ENCODE measurements at places on chromosomes 7 and 10.

GRCh38 chr7:3029138-3029537 lies 14.5 kb downstream of the CARD11 start:
- DNase-seq = no peak

DNA sequence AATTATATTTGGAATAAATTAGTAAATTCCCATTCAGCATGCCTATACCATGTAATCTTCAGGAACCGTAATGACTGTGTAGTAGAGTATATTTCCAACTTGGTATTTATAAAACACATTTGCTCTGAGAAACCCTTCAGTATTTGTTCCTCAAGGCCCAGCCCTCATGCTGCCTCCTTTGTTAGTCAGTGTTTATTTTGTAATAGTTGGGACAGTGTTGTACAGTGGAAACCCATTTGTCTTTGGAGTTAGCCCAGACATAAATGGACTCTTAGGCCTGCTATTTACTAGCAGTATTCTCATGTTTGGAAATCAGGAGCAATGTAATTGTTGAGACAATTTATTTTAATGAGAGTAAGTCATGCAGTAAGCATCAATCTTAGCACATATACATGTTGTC lies 686.9 kb downstream of the AUTS2 start:
- no peak for DNase-seq

- no peak for DNase-seq
These were observed 110.3 kb downstream of the ZNF248 start for GRCh38 chr10:37747081-37747480.

DNA sequence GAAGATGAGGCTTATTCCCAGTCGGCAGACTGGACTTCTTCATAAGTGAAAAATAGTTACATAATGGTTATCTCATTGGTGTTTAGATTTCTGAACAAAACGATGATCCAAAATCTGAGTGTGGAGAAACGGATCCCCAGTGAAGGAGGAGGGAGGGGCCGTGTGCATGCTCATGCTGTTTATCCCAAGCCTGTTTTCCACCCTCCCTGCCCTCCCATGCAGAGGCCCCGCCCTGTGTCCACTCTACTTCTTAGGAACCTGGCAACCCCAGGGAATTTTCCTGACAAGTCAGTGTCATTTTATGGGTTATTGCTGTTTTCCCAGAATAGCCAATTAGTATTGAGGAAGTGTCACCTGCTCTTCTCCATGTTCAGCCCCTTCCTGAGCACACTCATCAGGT lies 174.0 kb downstream of the CELF2 start:
- no peak for DNase-seq

- no peak for DNase-seq
These were observed 442.8 kb upstream of the NPVF start for GRCh38 chr7:25671111-25671510.

GRCh38 chr7:21948887-21949540 lies 3.3 kb upstream of the CDCA7L start:
- DNase-seq = no peak

DNA sequence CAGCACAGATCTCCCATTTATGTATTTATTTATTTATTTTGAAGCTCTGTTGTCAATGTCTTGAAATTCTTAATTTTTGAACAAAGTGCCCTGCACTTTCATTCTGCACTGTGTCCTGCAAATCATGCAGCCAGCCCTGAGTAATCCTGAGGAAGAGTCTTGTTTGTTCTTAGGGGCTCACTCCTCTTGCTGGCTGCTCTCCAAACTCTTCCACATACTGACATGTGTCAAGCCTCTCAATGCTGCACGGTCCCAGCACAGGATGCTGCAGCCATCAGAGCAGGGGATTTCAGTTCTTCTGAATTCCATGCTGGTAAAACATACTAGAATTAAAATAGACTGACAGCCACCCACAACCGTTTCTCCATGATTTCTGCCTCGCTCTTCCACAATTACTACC lies 207.2 kb downstream of the PARD3 start:
- peak; percentile 21 for DNase-seq

GRCh38 chr10:104895541-104895940 lies 254.5 kb downstream of the SORCS3 start:
- DNase-seq = no peak

DNA sequence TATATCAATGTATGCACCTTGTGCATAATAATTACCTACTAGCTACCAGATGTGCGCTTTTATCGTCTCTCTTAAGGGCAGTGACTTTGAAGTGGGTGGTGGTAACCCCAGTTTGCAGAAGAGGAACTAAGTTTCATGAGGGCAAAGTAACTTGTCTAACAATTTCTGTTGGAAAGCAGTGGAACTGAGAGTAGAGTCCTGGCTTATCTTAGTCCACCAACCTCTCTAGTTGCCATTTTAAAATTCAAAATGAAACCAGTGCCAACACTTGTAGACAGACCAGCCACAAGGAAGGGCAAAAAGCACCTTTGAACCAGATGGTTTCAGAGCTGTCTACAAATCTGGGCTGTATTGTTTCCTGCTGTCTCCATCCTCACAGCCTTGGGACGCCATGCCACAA lies 32.0 kb upstream of the RBM20 start:
- no peak for DNase-seq

DNA sequence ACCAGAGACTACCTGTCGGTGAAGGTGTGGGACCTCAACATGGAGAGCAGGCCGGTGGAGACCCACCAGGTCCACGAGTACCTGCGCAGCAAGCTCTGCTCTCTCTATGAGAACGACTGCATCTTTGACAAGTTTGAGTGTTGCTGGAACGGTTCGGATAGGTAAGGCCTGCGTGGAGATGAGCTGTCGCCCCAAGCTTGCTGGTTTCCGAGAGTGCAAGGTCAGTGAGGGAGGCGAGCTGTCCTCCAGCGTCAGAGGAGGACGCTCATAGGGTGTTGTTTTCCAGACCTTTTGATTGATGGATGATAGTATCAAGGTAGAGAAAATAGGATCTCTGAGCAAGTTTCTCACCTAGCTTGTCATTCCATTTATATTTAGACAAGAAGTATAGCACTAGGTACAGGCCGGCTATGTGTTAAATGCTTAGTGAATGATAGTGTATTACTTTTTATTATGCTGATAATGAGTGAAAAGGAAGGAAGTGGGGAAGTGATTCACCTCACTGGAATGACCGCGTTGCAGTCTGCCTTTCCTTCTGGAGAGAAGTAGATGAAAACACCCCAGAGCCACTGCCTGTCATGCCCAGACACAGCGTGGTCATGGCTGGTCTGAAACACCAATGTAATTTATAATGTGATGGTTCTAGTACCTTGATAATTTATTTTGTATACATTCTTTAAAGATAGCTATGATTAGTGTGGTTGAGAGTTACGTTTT lies 33.9 kb downstream of the BNIP3 start:
- peak; percentile 70 for DNase-seq

GRCh38 chr10:110274647-110275046 lies 30.1 kb downstream of the SMNDC1 start:
- no peak for DNase-seq

- DNase-seq = no peak
These were observed 71.6 kb downstream of the HERPUD2 start for GRCh38 chr7:35623381-35623780.

DNA sequence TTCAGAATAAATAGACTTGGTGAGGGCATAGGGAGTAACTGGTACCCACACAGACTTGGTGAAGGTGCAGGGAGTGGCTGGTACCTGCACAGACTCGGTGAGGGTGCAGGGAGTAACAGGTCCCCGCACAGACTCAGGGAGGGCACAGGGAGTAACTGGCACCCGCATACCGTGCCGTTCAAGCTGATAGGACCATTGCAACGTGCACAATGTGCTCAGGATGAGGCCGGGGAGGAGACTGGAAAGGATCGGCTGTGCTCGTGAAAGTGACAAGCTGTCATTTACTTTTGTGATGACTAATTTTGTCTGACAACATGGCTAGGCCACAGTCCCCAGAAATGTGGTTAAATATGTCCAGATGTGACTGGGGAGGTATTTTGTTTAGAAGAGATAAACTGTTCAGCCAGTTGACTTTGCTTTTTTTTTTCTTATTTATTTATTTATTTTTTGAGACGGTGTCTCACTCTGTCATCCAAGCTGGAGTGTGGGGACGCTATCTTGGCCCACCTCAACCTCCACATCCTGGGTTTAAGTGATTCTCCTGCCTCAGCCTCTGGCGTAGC lies 76.2 kb upstream of the NMT2 start:
- DNase-seq = no peak

DNA sequence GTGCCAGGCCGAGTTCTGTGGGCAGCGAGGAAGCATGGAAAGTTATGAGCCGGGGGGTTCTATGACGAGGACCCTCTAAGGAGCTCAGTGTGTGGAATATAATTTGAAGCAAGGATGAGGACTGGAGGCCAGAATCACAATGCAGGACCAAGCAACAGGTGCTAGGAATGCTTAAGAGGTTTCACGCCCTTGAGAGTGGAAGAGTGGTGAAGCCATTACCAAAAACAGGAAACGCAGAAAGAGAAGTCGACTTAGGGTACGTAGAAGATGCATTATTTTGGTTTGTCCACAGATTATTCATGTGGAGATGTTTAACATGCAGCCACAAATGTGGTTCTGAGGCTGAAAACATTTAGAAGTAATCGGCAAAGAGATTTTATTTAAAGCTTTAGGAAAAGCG lies 78.7 kb downstream of the PIP4K2A start:
- DNase-seq = no peak

GRCh38 chr7:128084896-128085608 lies 53.8 kb upstream of the LRRC4 start:
- DNase-seq = no peak

Measured in fibroblast of skin of scalp (primary cell).